C1 segment of cervical spinal cord (tissue), 14 donors: ENCODE measurements at places on chromosomes 6 and 20.

- DNase-seq: no peak
Measured at GRCh38 chr20:2873747-2874041, 413 bp downstream of the PTPRA start.

DNA sequence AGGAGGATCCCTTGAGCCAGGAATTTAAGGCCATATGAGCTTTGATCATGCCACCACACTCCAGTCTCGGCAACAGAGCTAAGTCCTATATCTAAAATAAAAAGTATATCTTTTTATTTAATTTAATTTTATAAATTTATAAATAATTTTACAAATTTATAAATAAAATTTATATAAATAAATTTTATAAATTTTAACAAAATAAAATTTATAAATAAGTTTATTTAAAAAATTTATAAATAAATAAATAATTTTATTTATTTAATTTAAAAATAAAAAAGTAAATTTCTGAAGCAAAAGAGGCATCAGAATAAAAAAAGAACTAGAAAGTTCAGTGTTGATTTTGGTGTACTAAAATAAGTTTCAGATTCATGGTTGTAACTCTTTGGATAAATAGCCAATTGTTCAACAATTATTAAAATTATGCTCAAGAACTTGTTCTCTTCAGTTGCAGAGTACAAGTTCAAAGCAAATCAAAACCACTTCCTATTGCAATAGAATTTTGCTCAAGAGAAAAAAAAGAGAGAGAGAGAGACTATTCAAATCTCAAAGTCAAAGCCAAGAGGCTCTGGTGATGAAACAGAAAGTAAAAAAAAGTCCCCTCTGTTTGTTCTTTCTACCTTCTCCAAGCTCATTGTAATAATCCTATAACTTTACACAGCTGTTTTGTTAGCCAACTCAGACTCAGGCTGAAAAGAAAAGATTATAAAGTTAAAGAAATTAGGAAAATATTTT, 547.5 kb upstream of the ADGRB3 start:
- no peak for DNase-seq

DNA sequence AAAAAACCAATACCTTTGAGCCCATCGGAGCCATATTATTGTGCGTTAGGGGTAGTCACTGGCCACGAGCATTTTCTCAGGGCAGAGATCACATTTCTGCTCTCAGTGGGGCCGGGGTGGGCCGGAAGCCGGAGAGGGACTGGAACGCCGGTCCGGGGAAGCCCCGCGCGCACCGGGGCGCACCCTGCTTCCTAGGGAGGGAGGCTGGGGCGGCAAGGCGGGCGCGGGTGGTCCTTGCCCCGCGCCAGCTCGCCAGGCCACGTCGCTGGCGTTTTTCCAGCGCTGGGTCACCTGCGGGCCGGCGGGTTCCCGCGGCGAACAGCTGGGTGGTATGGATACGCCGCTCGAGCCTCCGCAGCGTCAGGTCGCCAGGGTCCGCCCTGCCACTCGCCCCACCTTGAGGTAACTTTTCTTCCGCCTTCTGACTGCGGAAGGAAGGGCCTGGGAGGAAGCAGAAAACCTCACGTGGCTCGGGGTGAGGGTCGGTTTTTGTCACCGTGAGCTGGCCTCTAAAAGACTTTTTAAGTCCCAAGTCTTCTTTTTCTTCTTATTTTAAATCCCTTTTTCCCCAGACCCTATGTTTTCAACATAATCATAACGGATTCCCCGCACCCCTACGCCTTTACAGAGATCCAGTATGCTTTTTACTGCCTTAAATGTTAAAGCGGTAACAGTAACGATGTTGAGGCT, 2.7 kb upstream of the EEF1A1 start:
- DNase-seq: peak; percentile 7

DNA sequence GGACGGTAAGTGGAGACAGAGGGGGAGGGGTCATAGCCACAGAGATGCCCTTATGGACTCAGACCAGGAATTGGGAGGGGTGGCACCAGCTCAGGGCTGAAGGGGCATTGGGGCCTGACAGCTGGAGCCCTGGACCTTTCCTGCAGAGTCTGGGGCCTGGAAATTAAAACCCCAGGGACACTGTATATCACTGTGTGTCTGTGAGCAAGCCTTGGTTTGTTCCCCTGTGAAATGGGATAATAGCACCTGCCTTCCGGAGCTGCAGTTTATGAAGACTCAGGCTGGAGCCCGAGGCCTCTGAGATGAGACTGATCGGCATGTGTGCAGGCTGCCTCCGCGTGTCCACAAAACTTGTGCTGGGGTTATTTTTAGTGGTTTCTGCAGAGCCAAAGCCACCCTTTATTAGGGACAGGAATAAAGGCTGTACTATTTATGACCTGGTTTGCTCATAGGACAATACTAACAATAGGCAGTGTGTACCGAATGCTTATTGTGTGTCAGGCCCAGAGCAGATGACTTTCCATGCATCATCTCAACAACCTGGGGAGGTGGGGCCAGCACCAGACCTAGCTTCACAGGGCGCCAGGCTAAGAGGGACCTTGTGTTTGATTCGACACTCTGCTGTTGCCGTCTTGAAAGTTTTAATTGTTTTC, 22.6 kb downstream of the MYH7B start:
- DNase-seq: no peak

DNA sequence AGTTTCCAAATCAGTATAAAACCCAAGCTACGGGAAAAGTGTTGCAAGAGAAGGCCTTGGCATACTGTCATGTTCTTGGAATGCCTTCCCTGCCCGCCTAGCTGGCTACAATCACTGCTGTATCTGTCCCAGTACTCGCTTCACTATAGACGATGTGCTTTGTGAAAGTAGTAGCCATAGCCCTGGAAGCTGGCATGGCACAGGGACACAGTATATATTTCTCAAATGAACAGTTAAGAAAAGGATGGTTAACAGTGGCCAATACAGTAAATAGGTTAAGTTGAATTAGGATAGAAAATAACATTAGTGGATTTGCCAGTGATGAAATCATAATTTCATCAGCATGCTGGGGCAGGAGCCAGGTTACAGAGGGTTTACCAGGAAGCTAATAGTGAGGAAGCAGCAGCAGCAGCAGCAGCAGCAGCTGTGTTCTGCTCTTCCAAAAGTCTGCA, 499.3 kb downstream of the CDKAL1 start:
- DNase-seq: no peak

- DNase-seq: peak; percentile 96
Measured at GRCh38 chr6:17599877-17600526, at the start of gene FAM8A1. Gene FAM8A1 (plus strand): TSS chr6:17600302. CDS start chr6:17600410, 108 bp downstream.

- no peak for DNase-seq
Measured at GRCh38 chr6:135932651-135933050, 81.2 kb downstream of the PDE7B start.

GRCh38 chr6:142941018-142941417, 4.0 kb downstream of the HIVEP2 start:
- DNase-seq: no peak

DNA sequence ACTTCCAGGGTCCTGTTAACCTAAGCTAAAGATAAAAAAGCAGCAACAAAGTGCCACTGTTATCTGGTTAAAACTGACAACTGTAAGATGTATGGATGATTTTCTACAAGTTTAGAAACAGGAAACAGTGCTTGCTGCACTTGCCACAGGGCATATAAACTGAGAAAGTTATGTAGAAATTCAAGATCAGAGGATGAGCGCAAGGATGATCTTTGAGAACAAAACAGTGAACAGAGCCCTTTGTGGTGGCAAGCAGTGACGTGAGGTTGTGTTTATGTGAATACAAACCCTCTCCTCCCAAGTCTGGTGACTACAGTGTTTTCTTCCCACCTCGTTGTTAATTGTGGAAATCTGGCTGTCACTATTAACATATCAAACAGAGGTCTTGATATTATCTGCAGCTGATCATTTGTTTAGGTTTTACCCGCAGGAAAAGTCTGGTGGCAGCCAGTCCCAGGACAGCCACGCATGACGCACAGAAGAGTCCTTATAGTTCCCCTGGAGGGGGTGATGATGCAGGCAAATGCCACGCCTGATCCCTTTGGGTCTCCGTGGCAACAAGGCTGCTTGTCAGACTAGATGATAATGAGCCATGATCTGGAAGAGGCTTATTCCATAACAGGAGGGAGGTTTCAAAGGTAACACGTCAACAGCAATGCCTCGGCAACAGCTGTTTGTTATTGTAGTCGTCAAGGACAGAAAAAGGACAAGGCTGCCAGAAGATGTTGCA, 43.1 kb upstream of the TNFAIP3 start:
- peak; percentile 8 for DNase-seq

DNA sequence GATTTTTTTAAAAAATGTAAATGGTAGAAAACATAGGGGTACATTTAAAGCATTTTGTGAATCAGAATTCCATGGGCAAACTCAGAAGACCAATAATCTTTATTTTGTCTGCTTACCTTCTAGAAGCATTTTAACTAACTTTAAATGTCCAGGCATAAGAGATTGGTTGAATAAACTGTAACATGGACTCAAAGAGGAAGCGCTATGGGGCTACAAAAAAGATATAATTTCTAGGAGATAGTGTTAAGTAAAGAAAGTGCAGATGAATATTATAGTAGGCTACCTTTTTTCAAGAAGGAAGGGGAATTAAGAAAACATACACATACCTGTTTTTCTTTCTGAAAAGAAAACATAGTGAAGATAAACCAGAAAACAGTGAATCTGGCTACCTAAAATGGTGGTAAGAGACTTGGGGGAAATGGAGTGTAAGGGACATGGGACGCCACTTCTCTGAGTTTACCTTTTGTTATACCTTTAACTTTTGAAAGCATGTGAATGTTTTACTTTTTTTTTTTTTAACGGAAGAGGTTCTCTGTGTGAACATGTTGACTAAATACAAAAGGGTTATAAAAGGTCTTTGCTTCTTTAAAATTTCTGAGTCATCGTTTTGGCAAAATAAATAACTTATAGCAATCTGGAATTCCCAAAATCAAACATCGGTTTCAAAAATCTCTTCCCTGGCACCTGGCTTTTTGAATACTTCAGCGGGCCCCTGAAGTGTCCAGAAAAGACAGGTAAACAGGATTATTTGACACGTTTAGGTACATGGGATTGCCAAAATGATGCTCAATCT, 133.4 kb downstream of the OR2B2 start:
- no peak for DNase-seq

GRCh38 chr20:25085756-25086495, 4.0 kb upstream of the VSX1 start:
- DNase-seq: no peak

GRCh38 chr6:160035693-160036330, 66.9 kb downstream of the IGF2R start:
- DNase-seq: no peak

DNA sequence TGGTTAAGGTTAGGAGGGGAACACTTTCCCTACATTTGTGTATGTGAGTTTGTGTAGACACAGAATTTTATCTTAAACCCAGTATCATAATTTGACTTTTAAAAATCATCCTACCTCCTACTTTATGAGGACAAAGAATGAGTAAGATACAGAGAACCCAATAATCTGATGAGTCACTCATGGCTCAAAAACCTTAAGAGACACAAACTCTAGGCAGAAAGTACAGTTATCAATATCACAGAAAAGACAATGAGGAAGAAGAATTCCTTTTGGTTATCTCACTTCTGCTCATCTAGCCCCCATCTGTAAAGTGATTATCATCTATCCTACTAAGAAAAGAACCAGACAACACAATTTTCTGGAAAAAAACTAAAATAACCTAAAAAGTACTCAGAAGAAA, 87.7 kb downstream of the EPB41L2 start:
- DNase-seq: no peak

DNA sequence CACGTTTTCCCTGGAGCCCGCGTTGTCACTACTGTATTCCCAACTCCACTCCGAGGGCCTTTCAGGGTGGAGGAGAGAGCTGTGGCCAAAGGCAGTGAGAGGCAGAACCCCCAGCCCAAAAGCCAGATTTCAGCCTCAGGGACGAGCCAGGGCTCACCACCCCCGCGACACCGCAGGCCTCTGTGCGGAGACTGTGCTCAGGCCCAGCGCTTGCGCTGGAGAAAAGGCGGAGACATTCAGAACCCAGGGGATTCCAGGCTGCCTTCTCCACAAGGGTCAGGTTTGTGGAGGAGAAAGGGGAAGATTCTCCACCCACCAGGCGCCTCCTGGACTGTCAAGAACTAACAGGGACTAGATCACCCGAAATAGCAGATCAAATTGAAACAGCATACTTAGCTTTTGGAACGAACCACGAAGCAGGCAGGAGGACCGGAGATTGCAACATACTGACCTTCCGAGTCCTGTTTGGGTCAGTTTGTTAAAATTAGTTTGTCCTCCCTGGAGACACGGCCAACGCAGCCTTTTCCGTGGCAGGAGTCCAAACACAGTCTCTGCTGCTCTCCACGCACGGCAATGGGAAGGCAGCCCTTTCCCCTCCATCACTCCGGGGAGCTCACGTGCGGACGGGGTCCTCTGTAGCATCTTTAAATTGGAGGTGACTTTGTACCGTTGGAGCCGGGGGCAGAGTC, 14.4 kb downstream of the DLL1 start:
- no peak for DNase-seq

- DNase-seq: no peak
Measured at GRCh38 chr6:14802514-14803160, 443.2 kb upstream of the JARID2 start.

- no peak for DNase-seq
Measured at GRCh38 chr6:144036835-144037195, 28.8 kb upstream of the PLAGL1 start.

- DNase-seq: peak; percentile 53
Measured at GRCh38 chr20:35663516-35664465, 909 bp downstream of the CPNE1 start.

- DNase-seq: no peak
Measured at GRCh38 chr6:15021074-15021473, 224.8 kb upstream of the JARID2 start.

- DNase-seq: no peak
Measured at GRCh38 chr6:166693880-166694279, 66.8 kb upstream of the RPS6KA2 start.

GRCh38 chr20:9078826-9079731, 10.2 kb downstream of the PLCB4 start:
- DNase-seq: no peak

GRCh38 chr6:37531437-37532036, 31.8 kb upstream of the CCDC167 start:
- no peak for DNase-seq

- peak; percentile 68 for DNase-seq
Measured at GRCh38 chr20:22691369-22692118, 107.2 kb upstream of the FOXA2 start.

DNA sequence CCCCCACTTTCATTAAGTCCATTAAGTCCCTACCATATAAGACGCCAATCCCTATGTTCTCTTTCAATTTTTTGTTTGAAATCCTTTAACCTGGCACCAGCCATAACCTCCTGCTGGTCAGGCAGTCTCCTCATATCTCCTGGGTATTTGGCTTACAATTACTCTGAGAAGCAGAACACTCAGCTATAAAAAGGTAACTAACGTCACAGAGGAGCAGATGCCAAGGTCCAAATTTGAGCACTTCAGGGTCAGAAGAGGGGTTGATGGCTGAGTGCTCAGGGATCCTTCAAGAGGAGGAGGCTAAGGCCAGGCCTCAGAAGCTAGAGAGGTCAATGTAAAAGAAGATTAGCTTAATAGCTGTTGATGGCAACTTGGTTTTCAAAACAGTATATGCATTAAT, 22.3 kb upstream of the RCAN2 start:
- DNase-seq: no peak

GRCh38 chr20:62237514-62237800, 864 bp upstream of the OSBPL2 start:
- no peak for DNase-seq

GRCh38 chr6:130632897-130633296, 194.3 kb upstream of the SMLR1 start:
- DNase-seq: no peak
